ENCODE measurements at places on chromosomes 16 and 17.
A peak's percentile ranks its signal among the peaks of the same experiment; 100 is the strongest.

DNA sequence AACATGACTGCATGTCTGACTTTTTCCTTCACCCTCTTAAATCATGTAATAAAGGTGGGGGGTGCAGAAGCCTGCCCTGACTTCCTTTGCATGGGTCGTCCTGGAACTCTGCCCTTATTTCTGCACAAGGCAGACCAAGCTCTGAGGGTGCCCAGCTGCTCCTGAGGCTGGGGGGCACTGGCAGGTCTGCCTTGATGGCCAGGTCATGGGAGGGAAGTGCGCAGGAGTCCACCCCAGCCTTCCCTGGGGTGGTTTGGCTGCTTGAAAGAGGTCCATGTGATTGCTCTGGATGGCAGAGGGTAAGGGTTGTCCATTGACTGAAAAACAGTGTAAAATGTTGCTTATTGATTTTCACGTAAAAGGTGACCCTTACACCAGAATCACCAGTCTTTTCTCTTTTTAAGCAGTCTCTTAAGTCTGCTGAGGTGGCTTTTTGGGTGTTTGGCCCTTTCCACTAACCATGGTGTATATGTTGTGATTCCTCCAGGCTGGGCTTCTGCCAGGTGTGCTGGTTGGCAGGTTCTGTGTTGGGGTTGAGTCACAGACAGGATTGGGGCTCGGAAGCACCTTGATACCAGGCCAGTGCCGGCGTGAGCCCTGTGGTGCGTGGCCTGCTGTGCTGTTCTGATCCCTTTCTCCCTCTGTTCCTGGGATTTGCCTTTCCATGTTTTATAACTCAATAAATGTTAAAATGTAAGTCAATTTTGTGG is 19.4 kb downstream of the DHX38 start:
- no peak for DNase-seq

- DNase-seq = peak; percentile 63
Observed at GRCh38 chr16:56643080-56643778, 4.8 kb downstream of the MT1A start.

DNA sequence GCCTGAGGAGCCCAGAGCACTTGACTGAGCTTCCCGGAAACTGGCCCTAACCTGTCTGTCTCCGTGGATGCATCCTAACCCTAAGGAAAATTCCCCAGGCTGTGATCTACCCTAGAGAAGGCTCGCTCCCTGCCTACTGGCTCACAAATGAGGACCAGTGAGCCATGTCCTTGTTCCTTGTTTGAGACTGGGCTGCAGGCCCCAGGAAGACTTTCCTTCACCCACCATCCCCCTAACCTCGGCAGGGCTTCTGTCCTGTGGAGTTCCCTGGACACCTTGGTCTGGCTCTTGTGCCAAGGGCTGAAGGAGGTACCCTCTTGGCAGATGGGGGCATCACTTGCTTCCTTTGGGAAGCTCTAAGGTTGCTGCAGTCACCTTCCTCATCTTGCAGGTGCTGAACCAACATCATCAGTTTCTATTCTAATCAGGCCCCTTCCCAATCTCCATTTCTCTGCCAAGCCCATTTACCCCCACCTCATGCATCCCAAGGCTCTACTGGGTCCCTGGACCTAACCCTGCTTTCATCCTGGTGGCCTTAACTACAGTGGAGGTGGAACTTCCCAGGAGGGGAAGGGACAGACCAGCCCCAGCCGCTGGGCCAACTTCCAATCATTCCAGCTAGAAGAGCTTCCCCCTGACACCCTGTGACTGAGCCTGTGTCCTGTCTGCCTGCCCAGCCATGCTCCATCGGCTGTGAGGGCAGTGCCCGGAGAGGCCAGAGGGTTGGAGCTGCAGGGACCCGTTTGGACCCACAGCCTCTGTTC is 12.4 kb downstream of the RNF40 start:
- no peak for DNase-seq

GRCh38 chr17:246851-247421 is 65.5 kb upstream of the DOC2B start:
- no peak for DNase-seq

DNA sequence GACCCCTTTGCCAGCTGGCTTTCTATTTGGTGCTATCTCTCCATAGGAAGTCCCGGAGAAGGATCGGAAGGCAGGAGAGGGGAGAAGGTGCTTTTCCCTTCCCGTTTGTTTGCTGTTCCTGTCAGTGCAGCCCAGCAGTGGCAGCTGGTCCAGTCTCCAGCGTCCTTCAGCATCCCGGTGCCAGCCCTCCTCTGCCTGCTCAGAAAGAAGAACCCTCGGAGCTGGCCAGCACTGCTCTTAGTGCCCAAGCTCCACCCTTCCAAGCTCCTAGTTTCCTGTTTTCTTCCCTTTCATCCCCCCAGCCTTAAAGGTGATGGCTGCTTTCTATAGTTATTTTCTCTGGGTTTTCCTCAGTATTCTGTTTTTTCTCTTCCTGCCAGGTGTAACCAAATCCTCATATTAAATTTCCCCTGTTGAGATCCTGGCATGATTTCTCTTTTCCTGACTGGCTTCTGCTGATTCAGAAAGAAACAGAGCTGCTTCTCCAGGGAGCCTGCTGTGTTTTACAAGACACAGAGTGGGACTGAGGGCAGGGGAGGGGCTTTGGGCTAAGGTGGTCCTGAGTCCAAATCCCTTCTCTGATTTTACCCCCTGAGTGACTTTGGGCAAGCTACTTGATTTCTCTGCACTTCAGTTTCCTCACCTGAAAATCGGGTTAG is 186.8 kb downstream of the COPRS start:
- no peak for DNase-seq

GRCh38 chr16:66620429-66620795 is 15.9 kb downstream of the CMTM3 start:
- DNase-seq = no peak

- peak; percentile 31 for DNase-seq
Observed at GRCh38 chr16:71771571-71771970, 37.1 kb downstream of the AP1G1 start.

DNA sequence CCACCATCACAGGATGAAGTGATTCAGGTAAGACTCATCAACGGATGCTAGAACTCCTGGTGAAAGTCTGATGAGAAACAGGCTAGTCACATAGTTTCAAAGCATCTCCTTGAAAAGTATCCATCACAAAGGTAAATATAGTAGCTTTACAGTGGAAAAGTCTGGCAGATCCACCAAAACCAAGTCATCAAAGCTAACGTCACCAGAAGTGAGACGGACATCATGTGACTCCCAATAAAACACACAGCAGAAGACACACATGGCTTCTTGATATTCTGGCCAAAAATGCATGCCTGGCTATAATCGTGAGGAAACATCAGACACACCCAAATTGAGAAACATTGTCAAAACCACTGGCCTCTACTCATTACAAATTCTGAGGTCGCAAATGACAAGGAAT is 17.9 kb upstream of the TRPV3 start:
- no peak for DNase-seq

- DNase-seq = no peak
Observed at GRCh38 chr17:7411427-7411750, 3.7 kb downstream of the NLGN2 start.
